Prostate gland (tissue), 2 donors: ENCODE measurements at places on chromosomes 12 and 14. TPM values are rescaled to one million over a fixed set of nuclear protein-coding genes. Genes with fewer than 3 reads are reported as not detected.

- DNase-seq = no peak
These were observed 8.5 kb upstream of the ERP27 start for GRCh38 chr12:14946861-14947260.

Gene PRKD1
- total RNA-seq = 82.0 TPM

DNA sequence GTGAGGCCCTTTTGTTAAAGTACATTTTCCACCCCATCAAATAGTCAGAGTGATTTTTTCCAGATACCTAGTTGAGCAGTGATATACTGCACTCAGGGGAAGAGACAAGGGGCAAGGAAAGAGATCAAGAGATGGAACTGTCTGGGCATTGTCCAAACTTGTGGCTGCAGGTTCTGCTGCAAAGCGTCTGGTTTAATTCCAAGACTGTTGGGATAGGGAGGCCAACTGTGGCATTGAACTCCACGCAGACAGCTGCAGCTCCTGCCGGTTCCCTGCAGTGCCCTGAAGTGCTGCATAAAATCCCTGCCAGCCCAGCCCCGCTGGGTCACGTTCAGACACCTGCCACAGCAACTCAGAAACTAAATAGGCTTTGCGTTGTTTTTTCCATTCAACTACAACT, 30.5 kb downstream of the RPH3A start:
- DNase-seq = no peak

GRCh38 chr12:115506822-115507559, 770.5 kb downstream of the MED13L start:
- DNase-seq = no peak

GRCh38 chr12:127282786-127283565, 984.0 kb upstream of the TMEM132C start:
- no peak for DNase-seq

GRCh38 chr12:46296822-46297221, 28.0 kb upstream of the SLC38A1 start:
- no peak for DNase-seq

Gene NID2
- total RNA-seq = 17.2 TPM

- no peak for DNase-seq
These were observed 172.2 kb downstream of the PTPRO start for GRCh38 chr12:15494329-15495046.

- no peak for DNase-seq
These were observed 94.5 kb downstream of the MYRFL start for GRCh38 chr12:69919495-69919894.

DNA sequence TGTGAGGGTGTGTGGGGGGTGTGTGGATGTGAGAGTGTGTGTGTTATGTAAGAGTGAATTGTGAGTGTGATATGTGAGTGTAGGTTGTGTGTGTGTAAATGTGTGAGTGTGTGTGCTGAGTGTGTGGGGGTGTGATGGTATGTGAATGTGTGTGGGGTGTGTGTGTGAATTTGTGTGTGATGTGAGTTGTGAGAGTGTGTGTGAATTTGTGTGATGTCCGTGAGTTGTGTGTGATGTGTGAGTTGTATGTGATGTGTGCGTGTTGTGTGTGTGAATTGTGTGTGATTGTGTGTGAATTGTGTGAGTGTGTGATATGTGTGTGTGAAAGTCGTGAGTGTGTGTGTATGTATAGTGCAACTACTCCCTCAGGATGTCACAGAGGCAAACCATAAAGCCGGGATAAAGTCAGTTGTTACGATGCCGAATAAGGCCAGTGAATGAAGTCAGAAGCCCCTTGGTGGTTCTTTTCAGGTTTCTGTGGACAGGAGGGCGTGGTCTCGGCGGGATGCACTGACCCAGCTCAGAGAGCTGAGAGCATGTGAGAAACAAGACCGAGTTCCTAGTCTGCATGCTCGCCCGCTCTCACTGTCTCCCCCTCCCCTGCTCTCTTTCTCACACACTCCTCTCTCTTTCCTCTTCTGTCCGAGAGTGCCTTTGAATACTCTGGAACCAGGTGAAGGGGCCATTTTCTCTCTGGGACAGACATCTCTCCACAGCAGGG, 71.8 kb upstream of the MAX start:
- DNase-seq = no peak

Gene LRCOL1
- 0.68 TPM for total RNA-seq

Gene TMCC3
- total RNA-seq = 15.4 TPM
